WTC11 (cell line): ENCODE measurements at places on chromosomes 16 and 17. TPM values are rescaled to one million over a fixed set of nuclear protein-coding genes. Genes with fewer than 3 reads are reported as not detected.

- no peak for DNase-seq
These were observed 86.4 kb upstream of the LGALS9 start for GRCh38 chr17:27544350-27545131.

- no peak for DNase-seq
These were observed 2.8 kb downstream of the CEMP1 start for GRCh38 chr16:2528161-2529060.

- no peak for DNase-seq
These were observed 10.0 kb downstream of the WDR45B start for GRCh38 chr17:82638183-82638773.

Gene PLA2G10
- 0.39 to 0.85 TPM (median 0.42 TPM) in 3 replicates for total RNA-seq

Gene HOXB4
- 0.04 TPM in 1 of 3 replicates, not detected in the others for total RNA-seq

Gene G6PC1
- 0.37 TPM in 1 of 3 replicates, not detected in the others for total RNA-seq

Gene NPIPA5
- total RNA-seq = 9.1 to 15.0 TPM (median 14.2 TPM) in 3 replicates

DNA sequence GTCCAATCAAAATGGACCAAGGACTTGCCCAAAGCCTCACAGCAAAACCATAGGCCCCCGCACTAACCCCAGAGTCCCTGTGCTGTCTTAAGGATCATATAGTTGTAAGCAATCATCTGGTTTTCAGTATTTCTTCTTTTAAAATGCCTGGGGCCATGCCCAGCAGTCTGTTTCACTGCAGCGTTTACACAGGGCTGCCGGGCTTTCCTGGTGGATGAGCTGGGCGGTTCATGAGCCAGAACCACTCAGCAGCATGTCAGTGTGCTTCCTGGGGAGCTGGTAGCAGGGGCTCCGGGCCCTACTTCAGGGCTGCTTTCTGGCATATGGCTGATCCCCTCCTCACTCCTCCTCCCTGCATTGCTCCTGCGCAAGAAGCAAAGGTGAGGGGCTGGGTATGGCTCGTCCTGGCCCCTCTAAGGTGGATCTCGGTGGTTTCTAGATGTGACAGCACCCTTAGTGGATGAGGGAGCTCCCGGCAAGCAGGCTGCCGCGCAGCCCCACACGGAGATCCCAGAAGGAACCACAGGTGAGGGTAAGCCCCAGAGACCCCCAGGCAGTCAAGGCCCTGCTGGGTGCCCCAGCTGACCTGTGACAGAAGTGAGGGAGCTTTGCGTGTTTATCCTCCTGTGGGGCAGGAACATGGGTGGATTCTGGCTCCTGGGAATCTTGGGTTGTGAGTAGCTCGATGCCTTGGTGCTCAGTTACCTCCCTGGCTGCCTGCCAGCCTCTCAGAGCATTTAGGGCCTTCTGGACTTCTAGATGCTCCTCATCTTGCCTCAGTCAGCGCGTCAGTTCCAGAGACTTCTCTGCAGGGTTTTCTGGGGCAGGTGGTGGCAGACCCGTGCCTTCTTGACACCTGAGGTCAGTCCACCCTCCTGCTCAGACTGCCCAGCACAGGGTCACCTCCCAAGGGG, 24.8 kb upstream of the STH start:
- DNase-seq = no peak

DNA sequence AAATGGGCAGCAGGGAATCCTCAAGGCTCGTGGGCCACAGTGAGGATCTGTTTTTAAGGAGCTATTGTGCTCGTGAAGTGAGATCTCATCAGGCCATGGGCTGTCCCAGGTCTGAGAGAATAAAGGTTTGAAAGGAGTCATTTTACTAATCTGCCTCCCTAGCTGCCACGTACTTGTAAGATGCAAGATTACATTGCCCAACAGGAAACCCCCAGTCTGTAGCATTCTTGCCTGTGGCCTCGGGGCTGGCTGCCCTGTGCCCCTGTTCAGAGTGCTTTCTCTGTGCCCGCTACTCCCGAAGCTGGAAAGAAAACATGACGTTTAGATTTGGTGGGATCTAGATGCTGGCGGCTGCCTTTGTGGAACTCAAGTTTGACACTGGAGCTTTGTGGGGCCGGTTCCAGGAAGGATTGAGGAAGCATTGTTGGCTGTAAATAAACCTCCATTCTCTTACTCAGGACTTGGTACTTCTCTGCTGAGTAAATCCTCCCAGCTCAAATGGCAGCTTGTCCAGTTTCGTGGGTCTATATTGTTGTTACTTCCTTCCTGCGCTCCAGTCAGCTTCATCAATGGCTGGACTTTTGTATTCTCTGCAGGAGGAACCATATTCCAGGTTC, 21.2 kb downstream of the SAP30BP start:
- DNase-seq = no peak

GRCh38 chr16:2468233-2468724, 2.8 kb upstream of the NTN3 start:
- peak; percentile 37 for DNase-seq

DNA sequence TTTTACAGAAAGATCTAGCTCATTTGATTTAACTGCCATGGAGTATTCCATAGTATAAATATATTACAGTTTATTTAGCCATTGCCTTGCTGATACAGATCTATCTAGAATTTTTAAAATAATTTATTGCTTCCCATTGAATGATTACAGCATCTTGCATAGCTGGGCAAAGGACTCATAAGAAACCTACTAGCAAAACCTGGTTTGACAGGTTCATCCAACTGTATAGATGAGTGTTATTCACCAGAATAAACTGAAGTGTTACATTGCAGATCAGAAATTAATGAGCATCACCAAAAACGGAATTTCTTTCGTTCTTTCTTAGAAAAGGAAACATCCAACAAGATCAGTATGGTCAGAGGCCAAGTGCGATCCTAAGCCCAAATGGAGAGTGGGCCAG, 202.2 kb upstream of the CACNG5 start:
- DNase-seq = no peak

DNA sequence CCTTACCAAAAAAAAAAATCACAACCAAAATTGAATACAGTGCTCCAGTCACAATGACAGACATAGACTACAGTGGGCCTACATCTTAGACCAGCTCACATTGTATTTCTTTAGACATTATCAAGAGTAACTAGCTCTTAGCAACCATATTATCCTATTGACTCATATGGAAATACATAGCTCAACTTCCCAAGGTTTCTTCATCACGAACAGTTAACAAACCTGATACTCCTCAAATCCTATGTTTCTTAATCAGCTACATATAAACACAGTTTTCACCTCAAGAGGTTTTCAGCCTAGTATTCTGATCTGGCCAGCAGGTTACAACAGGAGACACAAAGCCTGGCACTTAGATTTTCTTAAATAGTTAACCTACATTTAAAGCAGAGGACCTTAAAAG, 29.7 kb downstream of the CMC2 start:
- DNase-seq = no peak

Gene ACSM2A
- 0.14 TPM in 1 of 3 replicates, not detected in the others for total RNA-seq

Gene GNG13
- 0.34 TPM in 1 of 3 replicates, not detected in the others for total RNA-seq

Gene KCNG4
- not detected in 3 replicates for total RNA-seq
